ENCODE measurements at places on chromosomes 4 and X.

GRCh38 chr4:2662598-2662997, 93.5 kb downstream of the TNIP2 start:
- no peak for DNase-seq

GRCh38 chrX:143694885-143695284, 25.7 kb downstream of the SPANXN2 start:
- DNase-seq = no peak

DNA sequence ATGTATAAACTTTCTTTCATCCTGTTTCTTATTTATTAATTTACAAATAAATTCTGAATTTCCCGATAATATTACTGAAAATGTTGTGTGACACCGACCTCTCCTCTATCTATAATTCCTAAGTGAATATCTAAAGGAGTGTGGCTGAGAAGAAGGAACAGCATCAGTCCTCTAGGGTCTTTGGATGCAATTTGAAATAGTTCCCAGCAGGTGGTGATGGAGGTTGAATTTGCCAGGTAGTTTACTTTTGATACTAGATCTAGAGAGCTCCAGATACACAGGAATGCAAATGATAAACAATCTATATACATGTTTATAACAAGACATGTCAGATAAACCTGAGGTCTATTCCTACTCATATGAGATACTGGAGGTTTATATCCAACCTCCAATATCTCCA, 305.4 kb downstream of the PCDH18 start:
- DNase-seq = no peak

DNA sequence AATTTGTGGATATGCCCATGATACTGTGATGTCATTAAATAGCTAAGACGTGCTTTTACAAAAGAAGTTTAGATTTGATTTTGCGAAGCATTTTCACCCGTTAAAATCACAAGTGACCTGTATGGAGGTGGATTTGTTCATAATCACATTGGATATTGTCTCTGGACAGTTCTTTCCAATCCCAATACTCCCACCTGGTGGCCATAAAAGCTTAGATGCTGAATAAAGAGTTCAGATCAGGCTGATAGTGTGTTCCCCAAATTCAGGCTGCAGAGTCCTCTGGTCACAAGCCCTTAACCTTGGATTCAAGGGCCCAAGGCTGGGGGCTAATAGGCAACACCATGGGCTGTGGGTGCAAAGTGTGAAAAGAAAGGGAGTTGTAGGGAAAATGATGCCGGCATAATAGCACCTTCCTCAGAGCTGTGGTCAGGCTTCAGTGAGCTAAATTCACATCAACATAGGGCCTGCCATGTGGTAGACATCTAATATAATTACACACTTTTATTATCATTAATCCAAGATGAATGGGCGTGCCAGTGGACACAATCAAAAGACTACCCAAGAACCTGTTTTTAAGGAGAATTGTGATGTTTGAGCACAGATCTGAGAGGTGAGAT, 28.1 kb downstream of the SMIM43 start:
- peak; percentile 33 for DNase-seq

DNA sequence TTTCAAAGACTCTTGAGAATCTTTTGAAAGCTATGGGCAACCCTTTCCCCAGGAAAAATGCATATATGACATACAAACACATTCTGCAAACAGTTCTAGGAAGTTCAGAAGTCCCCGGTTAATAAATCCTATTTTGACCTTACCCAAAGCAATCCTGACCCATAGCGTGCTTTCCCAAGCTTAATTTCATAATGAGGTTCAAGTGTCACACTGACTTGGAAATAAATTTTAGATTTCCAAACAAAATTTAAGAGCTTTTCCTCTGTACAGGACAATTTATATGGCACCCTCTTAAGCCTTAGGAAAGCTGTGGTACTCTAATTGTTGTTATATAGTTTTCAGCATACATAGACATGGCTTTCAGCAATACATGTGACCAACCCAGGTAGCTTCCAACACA, 11.3 kb downstream of the MID2 start:
- DNase-seq = no peak

GRCh38 chr4:117678861-117679260, 355.4 kb upstream of the NDST3 start:
- no peak for DNase-seq

GRCh38 chrX:100435726-100436125, 25.7 kb upstream of the PCDH19 start:
- no peak for DNase-seq

DNA sequence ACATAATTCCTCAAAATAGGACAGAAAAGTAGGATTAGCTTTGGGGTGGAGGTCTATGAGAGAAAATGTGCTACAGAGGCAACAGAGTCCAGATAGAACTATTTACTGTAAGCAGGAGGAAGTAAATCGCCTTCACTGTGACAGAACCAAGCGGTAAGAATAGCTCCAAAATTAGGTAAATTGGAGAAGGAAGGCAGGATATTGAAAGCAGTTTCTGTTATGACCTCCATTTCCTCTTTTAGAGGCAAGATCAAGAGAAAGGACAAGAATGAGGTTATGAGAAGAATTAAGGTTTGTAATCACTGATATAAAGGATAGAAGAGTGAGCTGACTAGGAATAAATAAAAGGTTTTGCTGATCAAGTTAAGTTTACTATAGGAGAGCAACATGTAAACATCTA, 44.1 kb upstream of the NEUROG2 start:
- no peak for DNase-seq

DNA sequence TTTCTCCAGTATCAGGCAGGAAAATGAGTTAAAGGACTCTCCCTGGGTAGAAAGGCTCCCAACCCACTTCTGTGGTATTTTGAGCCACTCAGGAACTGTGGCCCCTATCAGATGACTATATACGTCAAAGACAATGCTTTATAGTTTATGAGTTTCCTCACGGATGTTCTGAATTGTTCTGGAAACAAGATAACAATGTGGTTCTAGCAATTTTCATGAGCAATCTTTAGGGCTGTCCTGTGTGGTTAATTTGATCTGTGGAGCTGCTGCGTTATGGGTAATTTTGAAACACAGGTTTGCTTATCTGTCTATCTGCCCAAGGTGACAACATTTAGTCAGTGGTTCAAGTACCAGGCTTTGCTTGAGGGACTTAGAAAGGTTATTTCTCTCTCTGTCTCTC, 46.7 kb upstream of the IL2 start:
- no peak for DNase-seq

GRCh38 chrX:47068720-47069119, 9.5 kb upstream of the RGN start:
- no peak for DNase-seq

DNA sequence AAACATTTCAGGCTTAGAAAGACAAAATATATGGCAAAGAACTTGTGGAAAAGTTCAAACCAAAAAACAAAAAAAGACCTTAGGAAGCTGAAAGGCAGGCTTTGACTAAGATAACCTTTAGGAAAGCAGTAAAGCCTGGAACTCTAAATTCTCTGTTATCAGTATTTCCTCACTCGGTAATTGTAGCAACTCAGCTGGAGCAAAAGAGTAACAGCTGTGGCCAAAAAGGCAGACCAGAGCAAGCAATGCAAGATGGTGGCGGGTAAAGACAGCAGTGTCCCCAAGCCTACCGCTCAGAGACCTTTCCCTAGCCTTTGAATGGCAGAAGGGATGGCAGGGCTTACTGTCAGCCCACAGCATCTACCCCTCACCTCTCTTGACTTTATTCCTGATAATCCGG, 63.1 kb upstream of the KLHL13 start:
- no peak for DNase-seq

DNA sequence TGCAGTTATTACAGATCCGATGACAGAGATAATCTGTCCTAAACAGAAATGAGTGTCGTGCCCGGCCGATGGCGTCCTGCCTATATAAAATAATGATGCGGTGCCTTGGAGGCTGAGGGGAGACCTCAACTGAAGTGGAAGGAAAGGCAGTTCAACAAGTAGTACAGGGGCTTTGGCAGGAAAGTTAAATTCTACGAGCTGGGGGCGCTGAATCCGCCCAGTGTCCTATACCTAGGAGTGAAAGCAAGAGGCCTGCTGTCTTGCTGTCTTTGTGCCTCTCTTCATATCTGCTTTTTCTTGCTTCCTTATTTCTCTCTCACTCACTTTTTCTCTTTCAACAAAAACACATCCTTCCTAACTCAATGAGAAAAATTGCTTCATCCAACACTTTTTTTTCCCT, 82.2 kb upstream of the PRPS2 start:
- DNase-seq = peak; percentile 12

GRCh38 chr4:127622921-127623796, 9.6 kb upstream of the INTU start:
- DNase-seq = peak; percentile 63

Measured in neural crest cell (in vitro differentiated cells).